ENCODE measurements at places on chromosomes 1 and 21.

- DNase-seq: no peak
Observed at GRCh38 chr1:226432586-226433340, 24.9 kb upstream of the PARP1 start.

DNA sequence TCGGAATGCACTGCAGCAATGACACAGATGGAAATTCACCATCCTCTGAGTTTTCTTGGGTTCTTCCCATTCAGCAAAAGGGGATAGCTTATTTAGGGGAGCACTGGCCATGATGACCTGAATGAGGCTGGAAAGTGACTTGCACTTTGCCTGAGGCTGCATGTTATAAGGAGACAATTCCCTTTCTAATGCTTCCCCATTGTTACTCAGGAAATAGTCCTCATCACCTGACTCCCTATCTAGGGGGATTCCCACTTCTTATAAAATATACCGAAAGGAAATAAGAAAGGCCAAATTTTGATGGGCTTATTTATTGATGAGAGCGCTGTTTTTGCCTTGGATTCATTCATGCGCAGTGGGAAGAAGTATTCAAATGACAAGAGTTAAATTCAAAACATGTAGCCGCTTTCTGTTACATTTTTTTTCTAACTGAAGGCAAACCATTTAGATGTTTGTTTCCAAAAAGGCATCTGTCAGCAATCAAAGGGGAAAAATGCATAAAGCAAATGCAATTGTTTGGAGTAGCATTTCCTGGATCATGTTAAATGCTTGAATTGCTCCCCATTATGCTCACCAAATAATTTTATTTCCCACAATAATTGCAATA is 220.3 kb upstream of the NFIA start:
- DNase-seq: no peak

- DNase-seq: no peak
Observed at GRCh38 chr1:174794861-174795260, 204.9 kb upstream of the CACYBP start.

- DNase-seq: no peak
Observed at GRCh38 chr1:56644064-56644918, 823 bp upstream of the PRKAA2 start.

DNA sequence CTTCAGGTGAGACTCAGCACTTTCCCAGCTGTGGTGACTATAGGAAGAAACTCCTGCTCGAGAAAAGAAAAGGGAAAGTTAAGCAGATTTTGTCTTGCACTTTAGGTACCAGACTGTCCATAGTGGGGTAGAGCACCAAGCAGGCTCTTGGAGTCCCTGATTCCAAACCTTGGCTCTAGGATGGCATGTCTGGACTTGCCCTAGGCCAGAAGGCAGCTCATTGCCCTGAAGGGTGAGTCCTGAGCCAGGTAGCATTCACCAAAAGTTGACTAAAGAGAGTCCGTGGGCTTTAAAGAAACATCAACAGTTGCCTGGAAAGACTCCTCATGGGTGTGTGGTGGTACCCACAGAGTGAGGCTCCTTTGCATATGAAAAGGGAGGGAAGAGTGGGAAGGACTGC is 145.2 kb upstream of the SNX7 start:
- no peak for DNase-seq

DNA sequence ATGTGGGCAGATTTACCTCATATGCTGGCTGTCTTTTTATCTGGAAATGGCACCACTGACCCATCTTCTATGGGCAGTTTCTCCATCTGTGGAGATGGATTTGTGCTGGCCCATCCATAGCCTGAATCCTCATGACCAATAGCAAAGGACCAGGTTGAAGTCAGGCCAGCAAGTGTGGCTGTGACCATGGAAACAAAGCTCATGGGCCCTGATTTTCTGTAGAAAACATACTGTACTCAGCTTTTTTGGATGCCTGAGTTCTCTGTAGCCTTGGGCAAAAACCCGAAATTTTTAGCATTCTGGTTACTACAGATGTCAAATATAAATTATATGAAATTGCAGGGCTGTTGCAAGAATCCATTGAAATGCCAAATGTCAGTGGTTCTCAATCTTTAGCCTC is 155.0 kb downstream of the PLXNA2 start:
- DNase-seq: no peak

DNA sequence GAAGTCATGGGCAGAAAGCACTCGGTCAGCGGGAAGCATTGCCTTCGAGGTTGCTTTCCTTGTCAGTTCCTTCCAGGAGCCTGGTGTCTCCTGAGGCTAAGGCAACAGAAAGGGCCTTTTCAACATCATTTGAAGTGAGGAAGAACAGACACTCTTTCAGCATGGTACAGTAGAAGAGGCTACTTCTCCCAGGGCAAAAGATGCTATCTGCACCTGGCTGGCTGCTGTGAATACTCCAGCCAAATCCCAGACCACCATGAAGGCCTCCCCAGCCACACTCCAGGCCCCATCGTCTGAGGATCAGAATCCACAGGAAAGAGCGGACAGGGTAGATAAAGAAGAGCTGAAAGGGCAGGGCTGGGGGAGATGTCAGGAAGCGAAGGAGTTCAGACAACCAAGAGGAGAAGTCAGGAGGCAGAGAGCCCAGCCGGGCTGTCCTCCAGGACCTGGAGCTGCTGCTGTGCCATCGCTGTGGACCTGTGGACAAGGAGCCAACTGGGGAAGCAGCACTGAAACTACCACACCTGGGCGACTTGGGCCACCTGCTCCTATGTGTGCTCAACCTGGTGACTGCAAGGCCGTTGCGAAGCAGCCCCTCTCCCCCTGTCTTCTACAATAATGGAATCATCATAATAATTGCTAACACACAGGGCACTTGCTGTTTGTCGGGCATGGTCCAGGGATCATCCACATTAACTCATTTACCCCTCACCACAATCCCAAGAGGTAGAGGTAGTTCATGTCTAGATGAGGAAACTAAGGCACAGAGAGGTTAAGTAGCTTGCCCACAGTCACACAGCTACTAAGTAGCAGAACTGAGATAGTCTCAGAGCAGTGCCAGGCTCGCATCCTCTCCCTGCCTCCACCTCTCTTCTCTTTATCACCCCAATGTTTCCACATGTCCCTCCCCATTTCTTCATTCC is 88.0 kb upstream of the ZBTB40 start:
- no peak for DNase-seq

DNA sequence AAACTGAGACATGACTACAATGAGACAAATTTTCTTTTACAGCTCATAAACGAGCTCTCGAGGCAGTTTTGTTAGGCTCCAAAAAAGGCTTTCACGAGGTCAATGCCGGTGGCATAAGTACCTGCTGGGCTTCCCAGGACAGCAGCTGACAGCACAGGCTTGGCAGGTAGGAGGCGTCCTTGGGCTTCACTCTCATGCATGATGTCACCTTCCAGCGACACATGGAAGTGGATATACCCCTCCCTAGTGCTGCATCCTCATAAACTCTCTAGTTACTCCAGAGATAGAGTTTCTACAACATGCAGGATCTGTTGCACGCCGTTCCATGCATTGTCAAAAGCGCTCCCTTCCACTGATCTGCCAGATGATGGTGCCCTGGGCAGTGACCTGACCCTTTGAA is 112.5 kb upstream of the PAXBP1 start:
- DNase-seq: no peak

- no peak for DNase-seq
Observed at GRCh38 chr1:9235096-9235459, 504 bp downstream of the H6PD start.

DNA sequence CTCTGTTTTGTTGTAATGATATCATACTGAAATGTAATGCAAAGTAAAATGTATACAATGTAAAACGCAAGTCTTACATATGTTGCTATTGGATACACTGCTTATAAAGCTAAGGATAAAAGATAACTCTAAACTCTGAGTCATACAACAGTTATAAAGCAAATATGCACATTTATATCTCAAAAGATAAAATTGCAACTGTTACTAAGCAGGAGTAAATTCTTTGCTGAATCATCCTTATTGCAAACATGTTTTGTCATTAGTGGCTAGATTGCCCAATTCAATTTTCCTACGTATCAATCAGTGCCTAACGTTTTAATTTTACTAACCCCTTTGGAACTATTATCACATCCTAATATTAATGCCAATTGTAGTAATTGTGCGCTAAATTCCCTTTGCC is 762.9 kb downstream of the LTN1 start:
- DNase-seq: no peak

- no peak for DNase-seq
Observed at GRCh38 chr1:119409731-119410130, 5.2 kb upstream of the HSD3B2 start.

- no peak for DNase-seq
Observed at GRCh38 chr1:167413328-167413727, 105.0 kb downstream of the CD247 start.

DNA sequence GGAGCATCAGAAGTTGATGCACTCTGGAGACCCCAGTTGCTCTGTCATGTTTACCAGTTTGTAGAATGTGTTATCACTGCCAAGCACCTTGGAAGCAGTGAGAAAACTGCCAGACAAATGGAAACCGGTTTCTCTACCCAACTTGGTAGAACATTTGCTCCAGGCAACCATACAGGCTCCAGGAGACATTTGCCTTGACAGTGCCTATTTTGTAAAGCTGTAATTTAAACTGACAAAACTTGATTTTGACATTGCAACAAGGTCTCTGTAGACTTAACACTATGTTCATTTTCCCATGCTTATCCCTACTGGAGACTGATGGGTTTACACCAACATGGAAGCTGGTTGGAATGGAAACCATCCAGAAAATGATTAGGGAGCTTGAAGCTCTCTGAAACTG is 97.6 kb downstream of the ROR1 start:
- DNase-seq: no peak

- DNase-seq: no peak
Observed at GRCh38 chr1:117128323-117129079, 7.0 kb upstream of the TRIM45 start.

GRCh38 chr21:22880573-22880972 is 1882.4 kb downstream of the NCAM2 start:
- DNase-seq: no peak

DNA sequence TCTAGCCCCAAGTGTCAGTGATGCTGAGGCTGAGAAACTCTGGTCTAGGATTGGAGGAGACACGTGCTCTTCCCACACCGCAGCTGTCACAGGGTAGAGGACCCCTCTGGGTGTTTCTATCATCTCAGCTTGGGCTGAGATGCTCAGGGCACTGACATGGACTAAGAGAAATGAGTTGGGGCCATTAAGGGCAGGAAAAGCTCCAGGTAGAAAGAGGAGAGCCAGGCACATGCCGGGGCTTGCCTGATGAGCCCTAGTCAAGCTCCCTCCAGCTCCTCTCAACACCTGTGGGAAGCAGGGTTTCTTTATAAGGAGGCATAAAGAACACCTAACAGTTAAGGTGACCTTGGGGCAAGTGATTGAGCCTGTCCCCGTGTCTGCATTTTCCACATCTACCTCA is 17.3 kb downstream of the ABCA4 start:
- no peak for DNase-seq

GRCh38 chr1:31839662-31840343 is 24.0 kb upstream of the SPOCD1 start:
- no peak for DNase-seq

- no peak for DNase-seq
Observed at GRCh38 chr1:183544598-183545297, 45.5 kb downstream of the NCF2 start.

DNA sequence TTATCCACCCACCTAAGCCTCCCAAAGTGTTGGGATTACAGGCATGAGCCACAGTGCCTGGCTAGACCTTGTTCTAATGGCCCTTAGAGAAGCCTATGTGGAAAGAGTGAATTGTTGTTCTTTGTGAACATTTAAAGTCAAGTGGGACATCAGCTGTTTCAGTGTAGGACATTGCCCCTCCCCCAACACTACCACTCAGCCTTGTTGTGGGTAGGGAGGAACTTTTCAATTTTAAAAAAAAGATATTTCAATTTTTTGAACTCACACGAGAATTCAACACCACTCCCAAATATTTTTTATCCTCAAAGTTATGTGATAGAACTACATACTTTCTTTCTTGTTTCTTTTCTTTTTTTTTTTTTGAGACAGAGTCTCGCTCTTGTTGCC is 36.7 kb upstream of the TMEM222 start:
- no peak for DNase-seq

DNA sequence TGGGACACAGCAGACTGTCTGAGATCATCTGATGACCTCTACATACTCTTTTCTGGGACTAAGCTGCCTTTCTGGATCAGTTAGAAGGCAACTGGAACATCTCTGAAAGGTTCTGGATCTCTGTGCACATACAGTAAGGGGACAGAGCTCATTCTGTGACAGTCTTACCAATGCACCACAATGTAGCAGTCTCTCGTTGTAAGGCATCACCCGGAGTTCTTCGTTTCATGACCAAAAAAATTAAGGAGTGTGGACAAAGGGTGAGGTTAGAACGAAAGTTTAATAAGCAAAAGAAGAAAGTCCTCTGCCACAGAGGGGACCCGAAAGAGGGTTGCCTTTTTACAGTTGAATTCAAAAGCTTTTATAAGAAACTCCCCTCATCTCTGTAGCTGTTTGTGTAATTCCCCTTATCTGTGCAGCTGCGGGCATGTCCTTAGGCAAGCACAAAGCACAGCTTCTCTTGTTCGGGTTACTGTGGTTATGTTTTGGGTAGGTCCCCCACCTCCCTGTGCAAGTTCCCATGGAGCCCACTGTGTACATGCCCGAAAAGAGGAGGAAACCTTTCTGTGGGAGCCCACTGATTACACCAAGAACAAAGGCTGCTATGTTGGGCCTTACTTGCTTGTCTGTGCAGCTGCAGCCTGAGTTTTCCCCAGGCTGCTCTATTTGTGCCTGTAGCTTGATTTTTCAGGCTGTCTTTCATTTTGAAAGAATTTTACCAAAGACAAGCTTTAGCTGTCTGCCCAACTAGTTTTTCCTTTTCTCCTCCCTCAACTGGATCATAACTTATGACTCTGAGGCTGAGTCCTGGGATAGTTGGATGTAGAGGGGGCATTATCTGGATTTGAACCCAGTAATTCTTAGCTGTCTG is 53.1 kb upstream of the CACNA1E start:
- DNase-seq: no peak

GRCh38 chr1:41504114-41505035 is 19.9 kb upstream of the EDN2 start:
- no peak for DNase-seq

- no peak for DNase-seq
Observed at GRCh38 chr1:107669996-107670395, 295.0 kb downstream of the VAV3 start.

- DNase-seq: no peak
Observed at GRCh38 chr1:77036560-77036959, 169.3 kb downstream of the ST6GALNAC5 start.

- peak; percentile 94 for DNase-seq
Observed at GRCh38 chr1:201946224-201946908, at the start of gene LMOD1. Gene LMOD1, minus strand, starts transcription at chr1:201946548. Its CDS starts 208 bp downstream, at chr1:201946340.

GRCh38 chr21:29920938-29921337 is 18.9 kb downstream of the GRIK1 start:
- DNase-seq: no peak

GRCh38 chr1:30757352-30758120 is at the start of gene LAPTM5:
Gene LAPTM5, minus strand, starts transcription at chr1:30757774. Its CDS starts 29 bp downstream, at chr1:30757745.
- no peak for DNase-seq

Measured in posterior cingulate gyrus (tissue), 11 donors.